C1 segment of cervical spinal cord (tissue), 14 donors: ENCODE measurements at places on chromosomes 12 and 14.
A peak's percentile ranks its signal among the peaks of the same experiment; 100 is the strongest.

DNA sequence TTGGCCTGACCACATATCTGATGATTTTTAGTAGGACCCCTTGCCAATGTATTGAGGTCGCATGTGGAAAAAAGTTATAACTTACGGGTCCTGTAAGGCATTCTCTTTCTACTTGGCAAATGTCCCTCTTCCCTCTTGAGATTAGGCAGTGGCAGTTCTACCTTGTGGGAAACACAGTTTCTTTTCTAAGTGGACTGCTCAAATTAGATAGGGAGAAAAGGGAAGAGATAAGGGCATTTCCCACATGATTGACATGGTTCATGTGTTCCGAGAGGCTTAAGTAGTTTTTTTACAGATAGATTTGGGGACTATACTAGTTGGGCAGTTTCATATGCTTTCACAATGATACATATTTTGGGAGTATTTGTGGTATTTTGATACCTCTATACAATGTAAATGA is 154.7 kb downstream of the FBXL14 start:
- no peak for DNase-seq

DNA sequence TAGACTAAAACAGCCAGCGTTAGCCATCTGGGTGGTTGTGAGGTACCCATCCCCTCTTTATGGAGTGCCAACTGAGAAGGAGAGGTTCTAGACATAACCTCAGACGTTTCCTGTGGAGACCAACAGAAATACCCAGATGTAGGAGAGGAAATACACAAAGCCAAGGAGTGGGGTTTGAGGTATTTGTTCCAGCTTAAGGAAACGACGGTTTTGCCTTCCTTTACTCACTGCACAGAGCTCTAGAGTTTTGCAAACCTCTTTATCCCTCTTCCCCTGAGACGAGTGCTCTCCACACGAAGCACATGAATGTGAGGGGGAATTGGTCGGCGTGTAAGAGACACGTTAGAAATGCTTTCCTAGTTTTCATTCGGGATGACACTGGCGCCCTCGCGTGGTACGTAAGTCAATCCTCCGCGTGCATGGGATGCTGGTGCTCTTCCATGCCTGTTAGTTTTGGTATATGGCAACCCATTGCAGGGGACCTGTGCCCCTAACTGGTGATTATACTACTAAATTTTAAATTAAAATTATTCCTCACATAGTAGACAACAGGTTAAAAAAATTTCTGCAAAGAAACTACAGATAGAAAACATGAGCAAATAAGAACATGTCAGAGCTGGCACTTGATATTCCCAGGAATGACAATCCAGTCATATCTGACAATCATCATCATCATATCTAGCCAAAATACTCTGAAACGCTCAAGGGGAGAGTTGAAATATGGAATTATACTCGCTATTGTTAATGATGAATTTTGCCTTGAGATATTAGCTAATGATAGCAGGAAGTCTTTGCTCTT is 121.7 kb downstream of the PPM1H start:
- DNase-seq: peak; percentile 19

DNA sequence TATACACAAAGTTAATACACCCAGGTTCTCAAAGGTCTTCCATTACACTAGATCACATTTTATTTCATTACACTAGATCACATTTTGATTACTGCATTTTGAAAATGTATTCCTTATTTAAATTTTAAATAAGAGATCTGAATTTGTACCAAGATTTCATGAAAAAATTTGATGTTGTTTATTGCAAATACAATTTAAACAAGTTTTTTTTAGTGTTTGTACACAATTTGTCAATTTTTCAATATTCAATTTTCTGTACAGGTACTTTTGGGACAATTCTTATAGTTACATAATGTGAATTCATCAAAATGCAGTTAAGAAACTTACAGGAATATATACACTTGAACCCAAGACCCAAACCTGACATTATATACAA is 14.3 kb downstream of the SLC38A2 start:
- no peak for DNase-seq

- DNase-seq: no peak
Observed at GRCh38 chr12:27549236-27549800, 25.3 kb downstream of the PPFIBP1 start.

GRCh38 chr14:99937475-99938244 is 127.6 kb upstream of the EVL start:
- DNase-seq: no peak

DNA sequence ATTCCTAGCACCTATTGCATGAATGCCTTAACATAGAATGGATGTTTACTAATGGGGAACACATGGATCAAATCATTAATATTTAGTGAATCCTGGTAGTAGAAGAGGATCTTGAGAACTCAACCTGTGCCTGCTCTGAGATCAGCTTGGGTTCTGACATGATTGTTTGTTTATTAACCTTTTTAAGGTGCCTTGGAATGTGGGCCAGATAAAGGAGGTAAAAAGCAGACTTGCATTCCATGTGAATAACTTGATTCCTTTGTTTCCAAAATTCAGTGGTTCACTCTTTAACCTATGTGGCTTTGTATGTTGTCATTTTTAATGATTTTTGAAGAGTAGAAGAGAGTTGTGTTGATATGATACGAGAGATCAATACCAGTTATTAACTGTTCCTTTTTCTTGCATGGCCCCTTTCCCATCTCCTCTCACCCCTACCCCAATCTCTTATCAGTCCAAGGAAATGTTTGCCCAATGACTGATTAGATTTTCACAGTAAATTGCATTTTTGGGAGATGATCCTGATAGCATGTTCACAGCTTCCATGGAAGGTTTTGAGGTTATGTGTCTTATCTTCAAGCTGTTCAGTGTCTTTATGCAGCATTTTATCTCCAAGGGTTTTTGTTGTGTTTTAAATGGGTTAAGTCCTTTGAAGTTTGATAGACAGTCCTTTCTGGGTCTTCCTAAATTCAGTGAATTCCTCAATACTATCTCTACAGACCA is 193.7 kb upstream of the FRMD6 start:
- DNase-seq: no peak

GRCh38 chr12:12614342-12614741 is 2.7 kb downstream of the CREBL2 start:
- DNase-seq: no peak

GRCh38 chr12:33116284-33116683 is 219.7 kb upstream of the PKP2 start:
- no peak for DNase-seq

GRCh38 chr14:91142214-91142668 is 28.4 kb downstream of the DGLUCY start:
- no peak for DNase-seq

DNA sequence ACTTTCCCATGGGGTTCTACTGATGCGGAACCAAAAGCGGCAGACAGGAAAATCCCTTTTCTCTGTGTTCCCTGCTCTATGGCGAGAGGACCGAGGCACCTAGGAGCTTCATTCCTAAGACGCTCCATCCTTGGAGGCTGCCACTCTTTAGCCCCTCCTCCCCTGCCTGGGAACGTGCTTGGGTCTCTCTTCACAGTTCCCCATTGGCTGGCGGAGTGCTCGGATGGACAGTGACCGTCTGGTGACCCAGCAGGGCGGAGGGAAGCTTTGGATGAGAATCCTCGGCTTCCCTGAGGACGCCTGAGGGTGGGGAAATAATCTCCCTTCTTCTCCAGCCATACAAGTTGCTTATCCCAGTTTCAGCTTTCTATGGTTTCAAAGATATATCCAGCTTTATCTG is 37.3 kb downstream of the KCNA5 start:
- peak; percentile 14 for DNase-seq

GRCh38 chr12:94710933-94711332 is 60.6 kb upstream of the TMCC3 start:
- no peak for DNase-seq

DNA sequence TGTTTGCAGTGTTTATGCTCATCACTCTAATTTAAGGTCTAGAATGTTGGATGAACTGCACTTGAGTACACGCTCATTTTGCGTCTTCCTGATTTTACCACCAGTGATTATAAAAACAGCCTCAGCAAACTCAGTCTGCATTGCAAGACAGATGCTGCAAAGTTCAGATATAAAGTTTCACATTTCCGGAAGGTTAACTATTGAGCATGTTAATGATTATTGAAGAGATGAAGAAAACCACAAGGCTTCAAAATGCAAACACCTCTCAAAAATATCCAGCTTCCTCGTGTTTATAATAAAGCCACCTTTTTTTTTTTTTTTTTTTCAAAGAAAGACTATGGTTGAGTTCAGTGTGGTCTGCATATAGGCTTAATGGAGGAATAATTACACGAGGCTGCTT is 92.1 kb upstream of the BMP4 start:
- DNase-seq: no peak

DNA sequence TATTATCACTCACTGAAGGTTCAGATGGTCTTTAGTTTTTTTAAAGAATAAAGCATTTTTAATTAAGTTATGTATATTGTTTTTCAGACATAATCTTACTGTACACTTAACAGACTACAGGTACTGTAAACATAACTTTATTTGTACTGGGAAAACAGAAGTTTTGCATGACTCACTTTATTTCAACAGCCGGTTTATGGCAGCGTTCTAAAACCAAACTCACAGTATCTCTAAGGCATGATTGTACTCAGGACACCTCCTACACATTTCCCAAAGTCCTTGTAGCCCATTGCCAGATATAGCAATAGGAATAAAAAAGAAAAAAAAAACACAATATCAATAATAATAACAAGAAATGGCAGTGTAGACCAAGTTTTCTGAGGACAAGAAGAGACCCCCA is 1341.4 kb downstream of the FSCB start:
- no peak for DNase-seq

- peak; percentile 45 for DNase-seq
Observed at GRCh38 chr14:89701211-89702043, 253.1 kb downstream of the EFCAB11 start.

DNA sequence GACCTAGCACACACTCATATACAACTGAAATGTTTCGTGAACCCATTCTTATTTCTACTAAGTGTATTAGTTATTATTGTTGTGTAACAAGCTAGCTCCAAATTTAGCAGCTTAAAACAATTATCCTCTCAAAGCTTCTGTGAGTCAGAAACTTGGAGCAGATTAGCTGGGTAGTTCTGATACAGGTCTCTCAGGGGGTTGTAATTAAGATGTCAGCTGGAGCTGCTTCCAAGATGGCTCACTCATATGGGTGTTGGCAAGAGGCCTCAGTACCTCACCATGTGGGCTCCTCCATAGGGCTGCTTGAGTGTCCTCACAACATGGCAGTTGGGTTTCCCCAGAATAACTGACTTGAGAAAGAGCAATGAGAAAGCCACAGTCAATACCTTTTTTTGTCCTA is 9.8 kb downstream of the GPR135 start:
- no peak for DNase-seq

DNA sequence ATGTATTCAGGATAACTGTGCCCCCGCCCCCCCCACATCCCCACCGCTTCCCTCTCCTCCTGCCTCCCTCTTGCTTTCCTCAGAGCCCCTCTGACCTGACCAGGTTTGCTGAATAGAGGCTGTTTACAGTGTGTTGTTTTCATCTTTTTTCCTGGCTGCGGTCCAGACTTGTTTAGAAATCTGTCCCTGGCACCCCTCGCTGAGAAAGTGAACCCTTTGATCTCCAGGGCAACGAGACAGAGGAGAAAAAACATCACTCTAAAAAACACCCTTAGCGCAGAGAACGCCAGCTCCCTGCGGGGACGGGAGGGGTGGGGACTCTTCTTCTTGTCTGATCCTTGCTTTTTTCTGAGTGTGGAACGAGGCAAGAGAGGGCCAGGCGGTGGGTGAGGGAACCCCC is 22.5 kb downstream of the SDS start:
- no peak for DNase-seq

- DNase-seq: no peak
Observed at GRCh38 chr12:126784328-126784921, 1482.5 kb upstream of the TMEM132C start.

DNA sequence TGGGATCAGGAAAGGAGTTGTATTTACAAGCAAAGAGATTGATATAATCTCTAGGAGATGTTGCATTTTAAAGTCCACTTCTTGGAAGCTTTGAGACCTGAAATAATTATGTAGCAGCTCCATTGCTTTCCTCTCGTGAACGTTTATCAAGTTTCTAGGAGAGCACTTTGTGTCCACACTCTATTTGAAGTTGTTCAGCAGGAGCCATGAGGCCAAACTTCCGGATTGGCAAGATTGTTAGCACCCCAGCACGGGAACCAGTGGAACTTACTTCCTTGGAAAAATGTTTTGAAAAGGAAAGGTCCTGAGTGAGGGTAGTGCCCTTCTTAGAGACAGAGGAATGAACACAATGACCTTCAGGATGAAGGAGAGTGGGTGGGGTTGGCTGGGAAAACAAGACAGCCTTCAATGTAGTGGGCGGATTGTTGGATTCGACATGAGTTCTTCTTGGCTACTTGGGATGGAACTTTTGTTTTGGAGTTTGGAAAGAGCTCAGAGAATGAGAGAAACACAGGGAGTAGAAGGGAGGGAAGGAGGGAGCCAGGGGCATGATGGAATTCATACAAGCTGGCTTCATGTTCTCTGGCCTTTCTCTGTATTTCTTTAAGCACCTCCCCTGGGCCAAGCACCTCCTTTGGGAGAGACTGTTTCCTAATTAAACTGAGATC is 23.8 kb upstream of the CISTR start:
- DNase-seq: no peak

- DNase-seq: no peak
Observed at GRCh38 chr12:3631272-3631637, 121.7 kb downstream of the CRACR2A start.
